Kidney epithelial cell (primary cell): ENCODE measurements at places on chromosomes 7 and 10. TPM values are rescaled to one million over a fixed set of nuclear protein-coding genes. Genes with fewer than 3 reads are reported as not detected.

Gene CPN1
- 0.07 TPM in 1 of 2 replicates, not detected in the other for total RNA-seq

Gene LRGUK
- total RNA-seq, result 0.41 and 0.42 TPM in 2 replicates

Gene RNF32
- total RNA-seq, result 0.62 and 0.75 TPM in 2 replicates

Gene COL1A2
- 10.8 and 11.2 TPM in 2 replicates for total RNA-seq

Gene PNLIP
- not detected in 2 replicates for total RNA-seq

DNA sequence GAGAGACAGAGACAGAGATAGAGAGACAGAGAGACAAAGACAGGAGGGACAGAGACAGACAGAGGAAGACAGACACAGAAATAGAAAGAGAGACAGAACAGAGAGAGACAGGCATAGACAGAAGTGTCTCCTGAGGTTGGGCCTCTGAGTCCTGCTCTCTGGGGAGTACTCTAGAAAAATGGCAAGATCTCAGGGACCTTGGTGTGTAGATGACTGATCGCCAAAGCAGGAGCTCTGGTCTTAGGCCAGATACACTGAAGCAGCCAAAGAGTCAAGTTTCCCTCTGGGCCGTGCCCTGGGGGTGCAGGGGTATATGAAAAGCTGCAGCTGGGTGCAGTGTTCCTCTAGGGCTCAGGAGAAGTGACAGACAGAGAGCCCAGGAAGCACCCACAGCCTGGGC, 176.6 kb upstream of the TNS3 start:
- no peak for DNase-seq

DNA sequence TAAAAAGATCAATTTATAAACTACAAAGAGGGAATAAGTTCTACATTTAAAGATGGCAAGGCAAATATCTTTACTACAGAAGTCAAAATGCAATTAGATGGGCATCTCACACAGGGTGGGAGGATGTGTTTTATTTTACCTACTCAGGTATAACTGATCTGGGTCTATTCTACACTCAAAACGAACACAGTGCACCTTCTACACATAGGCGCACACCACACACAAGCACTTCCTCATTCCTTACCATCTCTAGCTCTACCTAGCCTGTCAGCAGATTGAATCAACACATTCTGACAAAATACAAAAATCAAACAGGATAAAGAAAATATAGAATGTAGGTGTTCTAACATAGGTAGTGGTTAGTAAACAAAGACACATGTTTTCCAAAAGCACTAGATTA, 64.8 kb downstream of the SGCE start:
- DNase-seq, result no peak

DNA sequence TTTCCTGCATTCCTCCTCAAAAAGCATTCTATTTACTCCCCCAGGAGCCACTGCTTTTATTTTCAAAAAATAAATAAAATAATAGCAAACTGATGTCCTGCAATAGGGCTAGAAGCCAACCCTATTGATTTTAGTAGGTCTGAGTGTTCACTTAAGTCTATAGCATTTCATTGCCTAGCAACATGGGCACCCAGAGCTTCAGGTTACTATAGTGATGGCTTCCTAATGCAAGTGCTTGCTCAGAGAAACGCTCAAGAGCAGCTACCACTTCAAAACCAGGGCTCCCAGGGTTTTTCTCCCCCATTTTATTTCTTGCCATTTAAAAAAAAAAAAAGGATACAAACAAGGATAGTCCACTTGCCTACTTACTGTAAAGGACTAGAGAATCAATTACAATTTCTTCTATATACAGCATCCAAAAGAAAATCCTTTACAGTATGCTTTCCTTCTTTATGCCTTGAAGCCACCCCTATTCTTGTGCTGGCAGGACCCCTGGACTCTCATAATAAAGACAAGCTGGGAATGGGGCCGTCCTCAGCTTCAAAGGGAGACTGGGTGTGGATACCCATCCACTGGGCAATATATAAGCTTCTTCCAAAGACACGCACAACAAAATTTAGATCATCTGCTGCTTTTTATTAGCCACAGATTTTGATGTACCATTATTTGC, 133.3 kb downstream of the VPS41 start:
- no peak for DNase-seq

DNA sequence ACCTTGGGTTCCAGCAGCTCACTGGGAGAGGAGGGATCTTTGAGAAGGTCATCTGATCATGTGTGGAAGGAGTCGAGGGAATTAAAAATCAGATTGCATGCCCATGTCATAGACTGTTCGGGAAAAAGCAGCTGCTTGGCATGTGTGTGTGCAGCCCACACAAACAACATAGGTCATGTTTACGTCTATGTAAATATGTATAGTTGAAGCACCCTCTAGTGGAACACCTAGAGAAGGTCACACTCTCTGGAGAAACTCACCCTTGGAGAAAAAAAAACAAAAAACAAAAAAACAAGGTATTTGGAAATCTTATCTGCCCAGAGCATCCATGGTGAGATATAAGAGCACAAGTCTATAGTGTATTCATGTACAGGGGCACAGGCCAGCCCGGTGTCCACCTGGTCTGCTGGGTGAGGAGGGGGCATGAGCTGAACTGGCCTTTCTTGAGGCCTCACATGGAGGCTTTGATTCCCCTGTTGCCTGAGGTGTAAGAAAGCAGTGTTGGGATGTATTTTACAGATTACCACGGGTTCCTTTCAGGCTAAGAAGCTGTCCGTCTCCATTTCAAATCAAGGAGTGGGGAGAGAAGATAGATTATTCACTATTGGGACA, 98.0 kb downstream of the NPY start:
- no peak for DNase-seq

- DNase-seq, result no peak
Observed at GRCh38 chr7:98217623-98218582, 6.7 kb downstream of the BHLHA15 start.

DNA sequence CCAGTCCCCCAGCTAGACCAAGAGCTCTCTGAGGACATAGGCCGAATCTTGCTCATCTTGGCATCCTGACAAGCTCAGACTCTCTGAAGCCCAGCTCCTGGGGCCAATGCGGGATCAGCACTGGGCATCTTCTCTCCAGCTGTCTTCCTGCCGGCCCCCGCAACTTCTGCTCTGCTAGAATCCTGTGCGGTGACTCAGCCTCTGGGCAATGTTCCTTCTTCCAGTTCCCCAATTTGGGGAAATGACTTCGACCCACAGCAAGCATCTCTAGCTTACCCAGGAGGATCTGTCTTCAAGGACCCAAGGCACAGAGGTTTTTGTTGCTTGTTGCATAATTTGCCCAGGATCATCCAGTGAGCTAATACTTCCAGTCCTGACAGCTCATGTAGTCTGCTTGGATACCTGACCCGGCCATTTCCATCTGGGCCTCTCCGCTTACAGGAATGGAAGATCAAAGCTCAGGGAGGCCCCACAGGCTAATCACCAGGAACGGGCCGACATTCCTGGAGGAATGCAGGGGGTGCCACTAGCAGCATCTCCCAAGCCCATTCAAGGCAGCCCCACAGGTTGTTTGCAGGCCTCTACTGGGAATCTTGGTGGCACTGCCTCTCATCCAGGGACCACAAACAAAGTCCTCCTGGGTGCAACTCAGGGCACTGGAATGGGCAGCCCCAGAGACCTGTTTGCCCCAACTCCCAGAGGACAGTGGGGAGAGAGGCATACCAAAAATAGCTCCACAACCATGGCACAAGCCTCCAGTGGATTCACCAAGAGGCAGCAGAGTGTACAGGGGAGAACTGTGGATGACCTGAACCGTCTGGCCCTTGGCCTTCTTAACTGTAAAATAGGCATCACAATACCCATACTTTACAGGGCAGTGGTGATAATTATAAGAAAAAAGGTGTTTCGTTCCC, 151.9 kb downstream of the NEURL1 start:
- no peak for DNase-seq

GRCh38 chr7:2094454-2095045, 138.2 kb downstream of the MAD1L1 start:
- DNase-seq, result no peak

- no peak for DNase-seq
Observed at GRCh38 chr10:69075431-69075830, 12.5 kb upstream of the SRGN start.

DNA sequence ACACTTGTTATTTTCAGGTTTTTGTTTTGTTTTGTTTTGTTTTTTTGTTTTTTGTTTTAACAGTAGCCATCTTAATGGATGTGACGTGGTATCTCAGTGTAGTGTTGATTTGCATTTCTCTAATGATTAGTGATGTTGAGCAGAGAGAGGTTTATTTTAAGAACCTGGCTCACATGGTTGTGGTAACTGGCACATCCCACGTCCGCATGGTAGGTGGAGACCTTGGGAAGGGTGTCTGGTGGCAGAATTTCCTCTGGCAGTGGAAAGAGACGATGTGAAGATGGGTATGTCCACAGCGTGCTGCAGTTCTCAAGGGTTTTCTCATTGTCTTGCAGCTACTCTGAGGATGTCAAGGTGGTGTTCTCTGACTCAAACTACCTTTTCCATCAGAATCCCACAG, 252.2 kb downstream of the GALNT17 start:
- DNase-seq, result no peak

- DNase-seq, result no peak
Observed at GRCh38 chr7:28068811-28069216, 111.8 kb downstream of the JAZF1 start.
